ENCODE measurements at places on chromosomes 12 and 14.

DNA sequence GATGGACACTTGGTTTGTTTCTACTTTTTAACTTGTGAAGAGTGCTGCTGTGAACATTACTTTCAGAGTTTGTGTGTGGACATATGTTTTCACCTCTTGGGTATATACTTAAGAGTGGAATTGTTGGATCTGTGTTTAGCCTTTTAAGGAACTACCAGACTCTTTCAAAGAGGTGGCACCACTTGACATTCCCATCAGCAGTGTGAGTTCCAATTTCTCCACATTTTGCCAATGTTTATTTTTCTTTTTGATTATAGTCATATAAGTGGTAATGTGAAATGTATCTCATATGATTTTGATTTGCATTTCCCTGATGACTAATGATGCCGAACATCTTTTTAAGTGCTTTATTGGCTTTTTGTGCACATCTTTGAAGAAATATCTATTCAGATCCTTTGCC lies 44.8 kb downstream of the ARHGAP5 start:
- DNase-seq = no peak

DNA sequence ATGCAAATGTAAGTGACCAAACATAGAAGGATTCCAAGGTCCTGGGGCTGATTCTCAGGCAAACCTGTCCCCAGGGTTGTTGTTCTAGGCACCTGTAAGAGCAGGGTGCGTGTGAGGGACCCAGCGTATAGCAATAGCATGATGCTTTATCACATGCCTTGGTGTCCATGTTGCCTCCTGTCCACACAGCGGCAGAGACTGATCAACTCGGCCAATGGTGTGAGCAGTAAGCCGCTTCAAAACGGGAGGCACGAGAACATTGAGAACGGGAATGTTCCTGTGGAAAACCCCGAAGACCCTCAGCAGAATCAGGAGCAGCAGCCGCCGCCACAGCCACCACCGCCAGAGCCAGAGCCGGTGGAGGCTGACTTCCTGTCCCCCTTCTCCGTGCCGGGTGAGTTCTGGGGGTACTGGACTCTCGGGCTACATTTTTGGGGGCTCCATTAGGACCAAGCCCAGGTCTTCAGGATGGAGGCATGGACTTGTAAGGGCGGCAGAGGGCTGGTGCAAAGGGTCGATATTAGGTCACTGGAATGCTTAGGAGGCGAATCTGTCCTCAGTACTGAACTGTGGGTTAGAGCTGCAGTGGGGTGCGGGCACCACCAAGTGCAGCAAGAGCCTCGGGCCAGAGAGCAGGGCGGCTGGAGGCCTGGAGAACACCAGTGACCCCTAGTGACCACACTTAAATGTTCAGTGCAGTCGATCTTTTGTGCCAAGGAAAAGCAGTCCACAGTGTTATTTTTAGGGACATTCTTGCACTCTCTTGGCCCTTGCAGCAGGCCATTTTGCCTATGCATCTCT lies 57.2 kb upstream of the RIN3 start:
- no peak for DNase-seq

DNA sequence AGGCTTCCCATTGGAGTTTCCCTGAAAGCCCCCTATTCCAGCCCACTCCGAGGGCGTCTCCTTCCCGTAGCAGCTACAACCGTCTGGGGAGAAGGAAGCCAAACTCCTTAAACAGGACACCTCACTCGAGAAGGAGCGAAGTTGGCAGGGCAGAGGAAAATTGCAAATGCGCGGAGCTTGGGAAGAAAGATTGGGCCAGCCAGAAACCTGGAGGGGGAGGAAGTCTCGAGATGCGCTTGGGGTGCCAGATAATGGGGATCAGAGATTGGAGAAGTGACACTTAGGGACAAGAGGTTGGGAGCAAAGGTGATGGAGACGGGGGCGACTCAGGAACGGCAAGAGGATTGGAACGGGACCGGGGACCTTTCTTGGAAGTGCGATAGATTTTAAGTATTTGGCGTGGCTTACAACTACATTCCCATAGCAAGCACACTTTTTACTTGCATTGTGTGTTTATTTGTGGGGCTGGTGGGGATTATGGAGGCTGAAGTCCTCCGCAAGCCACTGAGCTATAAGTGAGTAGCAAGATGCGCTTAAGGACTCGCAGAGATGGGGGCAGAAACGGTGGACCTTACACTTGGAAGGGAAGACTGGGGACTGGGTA lies 926 bp downstream of the HRK start:
- no peak for DNase-seq

- no peak for DNase-seq
These were observed 1279.1 kb upstream of the FLRT2 start for GRCh38 chr14:84250893-84251292.

GRCh38 chr12:102682366-102683289 lies 202.3 kb upstream of the IGF1 start:
- DNase-seq = no peak

DNA sequence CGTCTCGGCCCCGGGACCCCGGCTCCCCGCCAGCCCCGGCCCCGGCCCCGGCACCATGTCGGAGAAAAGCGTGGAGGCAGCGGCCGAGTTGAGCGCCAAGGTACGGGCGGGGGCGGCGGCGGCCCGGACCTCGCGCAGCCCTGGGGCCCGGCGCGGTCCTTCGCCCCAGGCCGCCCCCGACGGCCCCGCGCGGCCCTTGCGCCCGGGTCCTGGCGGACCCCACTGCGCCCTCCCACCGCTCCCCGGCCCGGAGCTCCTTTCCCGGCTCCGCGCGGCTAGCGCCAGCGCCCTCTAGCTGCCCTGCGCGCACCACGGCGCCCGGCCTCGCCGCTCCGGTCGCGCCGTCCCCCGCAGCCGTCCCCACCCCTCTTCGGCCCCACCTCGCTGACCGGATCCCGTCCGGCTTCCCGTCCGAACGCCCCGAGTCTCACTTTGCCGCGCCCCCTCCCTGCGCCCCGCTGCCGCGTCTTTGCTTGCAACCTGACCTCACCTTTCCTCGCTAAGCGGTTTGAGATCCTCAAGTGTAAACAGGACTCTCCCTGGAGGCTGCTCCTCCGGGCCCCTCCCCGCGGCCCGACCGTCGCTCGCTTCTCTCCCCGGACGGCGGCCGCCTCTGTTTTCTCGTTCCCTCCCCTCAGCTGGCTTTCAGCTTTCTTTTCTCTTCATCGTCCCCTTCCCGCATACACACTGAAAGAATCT lies 637 bp downstream of the PTMS start:
- DNase-seq = no peak

- no peak for DNase-seq
These were observed 58.0 kb downstream of the MIS18BP1 start for GRCh38 chr14:45194964-45195363.
